M059J (cell line): ENCODE measurements at places on chromosomes 1 and 21.

DNA sequence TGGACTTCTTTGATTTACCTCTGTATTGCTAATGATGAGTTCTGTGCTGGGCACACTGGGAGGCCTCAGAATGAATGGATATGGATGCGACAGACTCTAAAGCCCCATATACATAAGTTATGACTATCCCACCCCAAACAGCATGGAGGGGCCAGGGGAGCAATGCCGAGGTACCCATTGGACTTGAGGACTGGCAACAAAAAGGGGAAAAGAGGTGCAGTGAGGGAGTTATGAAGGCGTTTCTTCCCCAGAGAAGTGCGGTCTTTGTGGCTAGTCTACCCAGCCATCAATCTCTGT, 15.2 kb upstream of the CDCA8 start:
- no peak for DNase-seq

GRCh38 chr1:89200663-89201062, 1.9 kb upstream of the GBP4 start:
- DNase-seq, result no peak

DNA sequence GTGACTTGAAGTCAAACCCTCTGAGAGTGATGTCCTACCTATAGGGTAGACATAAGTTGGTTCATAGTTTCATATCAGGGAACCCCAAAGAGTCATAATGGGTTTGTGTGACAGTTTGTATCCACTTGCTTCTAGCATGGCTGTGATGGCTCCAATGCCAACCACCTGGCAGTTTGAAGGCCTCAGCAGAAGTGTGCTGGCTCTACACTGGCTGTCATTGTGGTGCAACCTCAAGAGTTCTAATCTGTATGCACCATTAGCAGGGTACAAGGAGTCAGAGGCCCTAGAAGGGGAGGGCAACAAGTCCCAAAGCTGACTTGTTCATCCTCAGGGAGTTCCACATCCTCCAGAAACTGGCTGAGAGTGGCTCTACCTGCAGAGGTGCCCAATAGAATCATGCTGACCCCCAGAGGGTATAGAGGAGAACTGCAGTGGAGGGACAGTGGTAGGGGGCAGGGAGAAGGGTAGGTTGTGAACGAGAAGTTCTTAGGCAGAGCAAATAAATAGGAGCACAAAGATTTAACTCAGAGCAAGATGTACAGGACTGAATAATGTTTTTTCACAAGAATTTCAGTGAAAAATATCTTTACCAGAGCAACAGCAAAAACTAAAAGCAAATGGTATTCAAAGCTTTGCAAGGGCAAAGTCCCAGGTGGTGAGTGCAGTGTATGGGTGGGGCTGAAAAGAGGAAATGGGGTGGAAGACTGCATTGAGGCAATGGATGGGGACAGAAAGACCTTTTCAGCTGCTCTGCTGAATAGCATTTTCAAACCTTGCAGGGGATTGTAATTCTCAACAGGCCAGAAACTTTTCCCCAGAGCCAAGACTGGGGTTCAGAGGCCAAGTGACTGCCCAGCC, 3.2 kb downstream of the FCRL2 start:
- no peak for DNase-seq

- peak; percentile 78 for DNase-seq
Observed at GRCh38 chr1:162983671-162984425, 85.3 kb upstream of the RGS4 start.

DNA sequence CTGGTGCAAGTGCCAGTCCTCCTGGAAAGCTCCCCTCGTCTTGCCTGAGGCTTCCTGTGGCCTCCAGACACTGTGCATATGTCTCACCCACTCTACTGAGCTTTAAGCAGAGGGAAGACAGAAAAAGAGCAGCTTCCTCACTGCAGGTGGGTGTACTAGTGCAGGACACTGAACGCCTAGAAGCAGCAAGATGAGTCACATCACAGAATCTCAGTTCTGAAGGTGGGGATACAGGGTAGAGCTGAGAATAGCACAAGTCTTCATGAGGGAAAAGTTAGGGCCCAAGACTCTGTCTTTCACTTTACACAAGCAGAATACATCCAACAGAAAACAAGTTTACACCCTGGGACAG, 37.4 kb downstream of the PCAT6 start:
- DNase-seq, result no peak

GRCh38 chr1:183249941-183250452, 63.9 kb downstream of the LAMC2 start:
- peak; percentile 44 for DNase-seq

DNA sequence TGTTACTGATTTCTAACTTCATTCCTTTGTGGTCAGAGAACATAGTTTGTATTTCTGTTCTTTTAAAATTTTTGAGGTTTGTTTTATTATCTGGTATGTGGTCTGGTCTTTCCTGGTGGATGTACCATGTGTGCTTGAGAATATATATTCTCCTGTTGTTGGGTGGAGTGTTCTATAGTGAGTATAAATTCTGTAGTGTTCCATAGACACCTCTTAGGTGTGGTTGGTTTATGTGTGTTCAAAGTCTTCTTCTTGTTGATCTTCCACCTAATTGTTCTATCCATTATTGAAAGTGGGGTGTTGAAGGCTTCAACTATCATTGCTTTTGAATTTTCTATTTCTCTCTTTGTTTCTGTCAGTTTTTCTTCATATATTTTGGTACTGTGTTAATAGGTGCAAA, 20.1 kb downstream of the PPP2R5A start:
- no peak for DNase-seq

DNA sequence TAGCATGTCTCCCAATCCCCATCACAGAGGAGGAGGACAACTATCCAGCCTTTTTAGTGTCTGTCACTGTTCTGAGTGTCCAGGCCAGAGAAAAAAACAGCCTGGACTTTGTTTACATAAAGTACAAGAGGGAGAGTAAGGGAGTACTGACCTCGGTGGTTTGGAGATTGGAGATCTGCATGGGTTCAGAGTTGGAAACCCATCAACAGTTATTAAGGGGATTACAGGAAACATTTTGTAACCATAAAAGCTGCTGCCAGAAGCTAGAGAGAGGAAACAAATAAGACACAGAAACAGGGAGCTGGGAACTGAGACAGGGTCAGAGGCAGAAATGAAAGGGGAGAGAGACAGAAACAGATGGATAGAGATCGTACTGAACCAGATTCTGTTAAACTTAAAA, 131.5 kb upstream of the CTTNBP2NL start:
- DNase-seq, result no peak

DNA sequence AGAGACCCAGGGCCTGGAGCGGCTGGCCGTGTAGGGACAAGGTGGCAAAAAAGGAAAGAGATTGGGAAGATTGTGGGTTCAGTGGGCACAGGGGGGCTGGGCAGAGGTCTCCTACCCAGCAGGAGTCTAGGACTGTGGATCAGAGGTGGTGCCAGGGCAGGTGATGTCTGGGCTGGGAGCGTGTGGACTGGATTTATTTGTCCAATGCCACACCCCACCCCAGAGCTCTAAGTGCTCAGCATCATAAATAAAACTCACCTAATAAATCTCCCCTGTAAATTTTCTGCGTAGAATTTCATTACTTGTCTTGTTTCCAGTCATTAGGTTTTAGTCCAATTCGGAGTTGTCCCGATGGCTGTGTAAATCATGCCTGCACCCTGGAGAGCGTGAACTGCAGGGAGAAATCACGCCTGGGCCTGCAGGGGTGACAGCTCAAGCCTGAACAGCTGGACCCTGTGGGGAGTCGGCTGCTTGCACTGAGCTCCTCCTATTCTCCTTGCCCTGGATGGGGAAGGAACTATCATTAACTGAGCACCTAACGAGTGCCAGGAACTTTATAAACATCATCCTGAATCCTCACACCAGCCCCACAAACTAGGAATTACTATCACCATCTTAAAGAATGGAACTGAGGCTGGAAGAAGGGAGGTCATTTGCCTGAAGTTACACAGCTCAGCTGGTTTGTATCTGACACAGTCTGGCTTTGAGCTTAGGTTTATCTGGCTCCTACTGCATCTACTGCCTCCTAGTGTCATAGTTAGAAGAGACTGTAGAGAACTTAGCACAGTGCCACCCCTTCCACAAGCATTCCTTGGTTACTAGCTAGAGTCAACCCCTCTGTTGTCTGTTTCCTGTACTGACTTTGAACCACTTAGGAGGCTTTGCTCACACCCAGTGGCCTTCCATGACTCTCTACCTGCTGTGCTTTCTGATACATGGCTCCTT, 25.0 kb upstream of the POU3F1 start:
- peak; percentile 25 for DNase-seq

GRCh38 chr1:15110128-15110866, 43.2 kb upstream of the TMEM51 start:
- DNase-seq, result no peak

- DNase-seq, result peak; percentile 38
Observed at GRCh38 chr1:248811514-248812490, 13.9 kb downstream of the SH3BP5L start.

DNA sequence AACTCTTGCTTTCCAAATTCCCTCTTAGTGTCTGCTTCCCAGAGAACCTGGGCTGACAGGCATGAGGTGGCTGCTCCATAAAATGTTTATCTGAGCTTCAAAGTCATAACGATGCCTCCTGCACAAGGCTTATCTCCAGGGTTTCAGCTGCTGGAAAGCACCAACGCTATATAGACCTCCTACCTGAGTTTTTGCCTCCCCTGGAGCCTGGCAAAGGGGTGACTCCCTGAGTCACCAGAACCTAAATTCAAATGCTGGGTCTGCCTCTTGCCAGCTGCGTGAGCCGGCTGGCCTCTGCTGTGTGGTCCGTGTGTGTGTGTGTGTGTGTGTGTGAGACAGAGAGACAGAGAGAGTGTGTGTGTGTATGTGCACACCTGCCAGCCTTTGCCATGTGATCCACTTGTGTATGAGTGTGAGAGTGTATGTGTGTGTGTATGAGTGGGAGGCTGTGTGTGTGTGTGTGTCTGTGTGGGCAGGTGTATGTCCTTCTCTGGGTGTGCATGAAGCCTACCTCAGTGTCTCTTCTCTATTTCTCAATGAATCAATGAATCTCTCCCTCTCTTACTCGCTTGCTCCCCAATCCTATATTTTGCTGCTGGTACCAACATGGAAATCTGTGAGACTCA, 714.9 kb downstream of the MATN1 start:
- DNase-seq, result no peak

GRCh38 chr1:56052041-56052440, 527.3 kb downstream of the PLPP3 start:
- DNase-seq, result no peak

DNA sequence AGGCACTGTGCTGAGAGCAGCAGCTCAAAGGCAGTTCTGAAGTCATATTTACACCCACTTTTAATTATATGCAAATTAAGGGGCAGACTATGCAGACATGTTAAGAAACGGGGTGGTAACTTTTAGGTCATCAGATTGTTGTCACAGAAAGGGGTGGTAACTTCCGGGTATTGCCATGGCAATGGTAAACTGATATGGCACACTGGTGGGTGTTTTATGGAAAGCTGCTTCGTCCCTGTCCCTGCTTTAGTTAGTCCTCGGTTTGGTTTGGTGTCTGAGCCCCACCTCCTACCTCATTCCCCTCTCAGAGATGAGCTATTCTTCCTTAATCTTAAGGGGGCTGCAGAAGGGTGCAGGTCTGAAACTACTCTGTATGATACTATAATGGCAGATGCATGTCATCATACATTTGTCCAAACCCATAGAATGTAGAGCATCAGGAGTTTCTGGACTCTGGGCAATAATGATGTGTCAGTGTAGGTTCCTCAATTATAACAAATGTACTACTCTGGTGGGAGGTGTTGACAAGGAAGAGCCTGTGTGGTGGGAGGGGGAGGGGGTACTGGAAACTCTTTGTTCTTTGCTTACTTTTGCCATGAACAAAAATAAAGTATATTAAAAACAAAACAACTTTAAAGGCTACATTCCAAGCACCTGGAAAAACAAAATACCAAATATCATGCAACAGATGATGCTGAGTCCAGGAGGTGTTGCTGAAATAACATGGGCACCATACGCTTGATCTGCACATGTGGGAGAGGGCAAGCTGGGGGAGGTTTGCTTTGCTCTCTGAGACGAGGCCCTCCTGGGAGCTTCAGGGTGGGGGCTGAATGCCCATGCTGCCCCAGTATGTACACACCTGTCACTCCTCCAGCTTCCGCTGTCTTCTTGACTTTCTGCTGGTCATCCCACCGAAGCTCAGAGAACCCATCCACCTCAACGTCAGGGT, 6.3 kb downstream of the PARP1 start:
- no peak for DNase-seq

DNA sequence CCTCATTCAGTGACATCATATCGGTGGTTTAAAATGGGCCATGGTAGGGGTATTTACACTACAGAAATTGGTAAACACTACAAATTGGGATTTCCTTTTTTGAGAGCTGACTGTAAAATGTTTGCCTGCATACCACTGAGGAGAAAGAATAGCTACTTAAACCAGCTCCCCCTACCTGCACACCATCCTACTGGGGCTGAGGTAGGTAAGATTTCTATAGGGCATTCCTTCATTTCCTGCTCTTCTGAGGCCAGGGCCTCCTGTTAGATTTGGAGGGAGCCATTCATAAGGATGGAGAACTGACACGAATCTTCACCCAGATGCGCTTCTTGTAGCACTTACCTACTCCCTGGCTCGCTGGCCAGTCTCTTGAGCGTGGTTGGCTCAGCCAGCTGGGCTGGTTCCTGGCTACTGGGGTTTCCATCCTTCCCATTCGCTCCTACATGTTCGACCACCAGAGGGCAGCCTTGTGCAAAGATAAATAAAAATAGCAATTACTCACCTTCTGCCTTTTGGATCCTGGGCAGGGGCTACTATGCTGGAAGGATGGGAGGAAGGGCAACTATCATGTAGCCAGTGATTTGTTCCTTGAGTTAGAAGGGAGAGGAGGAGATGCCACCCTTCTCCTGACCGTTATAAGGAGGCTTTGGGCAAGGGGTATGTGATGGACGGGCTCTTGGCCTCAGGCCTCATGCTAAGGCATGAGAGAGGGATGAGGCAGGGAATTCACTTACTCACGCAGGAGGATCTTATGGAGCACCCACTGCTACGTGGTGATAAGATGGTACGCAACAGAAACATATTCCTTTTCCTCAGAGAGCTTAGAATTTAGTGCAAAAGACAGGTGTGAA, 10.7 kb downstream of the OPTC start:
- DNase-seq, result peak; percentile 83

DNA sequence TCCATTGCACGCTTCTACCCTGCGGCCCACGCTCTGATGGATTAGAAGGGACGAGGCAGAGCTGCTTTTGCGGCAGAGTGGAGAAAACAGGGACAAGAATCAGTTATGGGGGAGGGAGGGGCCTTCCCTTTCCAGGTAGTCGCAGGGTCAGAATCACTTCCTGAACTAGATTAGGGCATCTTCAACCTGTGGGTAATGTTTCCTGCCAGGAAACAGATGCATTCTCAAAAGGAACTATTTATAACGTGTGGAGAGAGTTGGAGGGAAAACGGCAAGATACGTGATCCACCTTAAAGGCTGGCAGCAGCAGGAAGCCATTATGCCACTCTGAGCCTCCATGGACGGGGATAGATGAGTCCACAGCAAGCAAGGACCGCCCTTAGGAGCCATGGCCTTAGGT, 59.9 kb upstream of the CNTN2 start:
- no peak for DNase-seq

DNA sequence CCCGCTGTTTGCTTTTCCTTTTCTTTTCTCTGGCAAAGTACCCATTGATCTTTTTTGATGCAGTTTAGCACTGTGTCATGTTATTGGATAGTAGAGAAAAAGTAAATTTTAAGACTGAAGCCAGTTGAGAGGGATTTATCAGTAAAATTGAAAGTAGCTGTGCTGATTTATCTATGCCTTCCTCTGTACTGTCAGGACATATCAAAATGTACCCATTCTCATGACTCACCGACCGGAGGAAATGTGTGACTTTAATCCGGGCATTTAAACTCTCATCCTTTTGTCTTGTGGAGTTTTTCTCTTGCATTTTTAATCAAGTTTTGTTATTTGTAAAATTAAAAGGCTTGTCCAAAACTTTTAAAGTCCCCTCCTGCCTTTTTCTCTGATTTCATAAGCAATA, 276.6 kb upstream of the FMN2 start:
- DNase-seq, result no peak
